ENCODE measurements at places on chromosomes 5 and 9.

- DNase-seq, result no peak
Measured at GRCh38 chr5:150522504-150523414, 14.8 kb downstream of the NDST1 start.

GRCh38 chr9:81250606-81251005, 438.7 kb downstream of the TLE1 start:
- no peak for DNase-seq

DNA sequence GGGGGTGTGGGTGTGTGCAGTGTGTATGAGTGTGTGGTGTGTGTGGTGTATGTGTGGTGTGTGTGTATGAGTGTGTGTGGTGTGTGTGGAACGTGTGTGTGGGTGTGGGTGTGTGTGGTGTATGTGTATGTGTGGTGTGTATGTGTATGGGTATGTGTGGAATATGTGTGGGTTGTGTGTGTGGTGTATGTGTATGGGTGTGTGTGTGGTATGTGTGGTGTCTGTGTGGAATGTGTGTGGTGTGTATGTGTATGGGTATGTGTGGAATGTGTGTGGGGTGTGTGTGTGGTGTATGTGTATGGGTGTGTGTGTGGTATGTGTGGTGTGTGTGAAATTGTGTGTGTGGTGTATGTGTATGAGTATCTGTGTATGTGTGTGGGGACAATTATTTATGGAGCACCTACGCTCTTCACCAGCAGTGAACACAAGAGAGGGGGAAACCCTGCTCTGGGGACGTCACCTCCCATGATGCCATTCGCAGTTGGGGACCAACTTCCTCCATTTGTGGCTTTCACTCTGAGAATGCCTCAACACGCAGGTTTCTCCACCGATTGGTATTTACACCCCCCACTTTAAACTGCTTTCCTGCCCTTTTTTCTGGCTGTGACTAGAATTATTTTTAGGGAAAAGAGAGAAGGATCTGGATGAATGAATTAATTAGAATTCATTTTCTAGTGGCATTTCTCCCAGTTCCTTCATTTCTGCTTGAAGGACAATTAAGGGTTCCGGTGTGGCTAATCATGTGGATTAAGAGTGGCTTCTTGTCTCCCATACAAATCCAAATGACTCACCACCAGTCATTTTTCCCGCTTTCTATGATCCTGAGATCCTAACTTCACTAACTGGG, 238.1 kb downstream of the ROR2 start:
- peak; percentile 92 for DNase-seq

DNA sequence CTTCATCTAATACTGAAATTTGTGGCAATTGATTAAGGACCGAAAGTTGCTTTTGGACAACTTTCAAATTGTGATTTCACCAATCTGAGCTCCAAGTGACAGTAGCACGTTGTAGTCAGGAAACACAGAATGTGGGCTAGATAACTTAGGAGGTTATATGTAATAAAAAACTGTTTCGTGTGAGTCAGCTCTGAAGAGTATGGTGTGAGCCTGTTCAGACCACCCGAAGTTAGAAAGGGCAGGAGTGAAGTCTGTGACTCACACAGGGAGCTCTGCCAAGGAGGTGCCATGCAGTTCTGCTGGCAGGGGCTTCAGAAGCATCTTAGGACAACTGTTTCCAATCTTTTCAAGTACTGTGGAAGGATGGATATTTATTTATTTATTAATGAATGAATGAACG, 16.4 kb upstream of the ZBTB34 start:
- no peak for DNase-seq

GRCh38 chr5:171450423-171451331, 31.2 kb downstream of the FGF18 start:
- peak; percentile 52 for DNase-seq

GRCh38 chr9:134381671-134382516, 55.6 kb downstream of the RXRA start:
- peak; percentile 76 for DNase-seq
